Naive thymus-derived CD4-positive, alpha-beta T cell (primary cell): ENCODE measurements at places on chromosomes 11 and 22. TPM values are rescaled to one million over a fixed set of nuclear protein-coding genes. Genes with fewer than 3 reads are reported as not detected.

DNA sequence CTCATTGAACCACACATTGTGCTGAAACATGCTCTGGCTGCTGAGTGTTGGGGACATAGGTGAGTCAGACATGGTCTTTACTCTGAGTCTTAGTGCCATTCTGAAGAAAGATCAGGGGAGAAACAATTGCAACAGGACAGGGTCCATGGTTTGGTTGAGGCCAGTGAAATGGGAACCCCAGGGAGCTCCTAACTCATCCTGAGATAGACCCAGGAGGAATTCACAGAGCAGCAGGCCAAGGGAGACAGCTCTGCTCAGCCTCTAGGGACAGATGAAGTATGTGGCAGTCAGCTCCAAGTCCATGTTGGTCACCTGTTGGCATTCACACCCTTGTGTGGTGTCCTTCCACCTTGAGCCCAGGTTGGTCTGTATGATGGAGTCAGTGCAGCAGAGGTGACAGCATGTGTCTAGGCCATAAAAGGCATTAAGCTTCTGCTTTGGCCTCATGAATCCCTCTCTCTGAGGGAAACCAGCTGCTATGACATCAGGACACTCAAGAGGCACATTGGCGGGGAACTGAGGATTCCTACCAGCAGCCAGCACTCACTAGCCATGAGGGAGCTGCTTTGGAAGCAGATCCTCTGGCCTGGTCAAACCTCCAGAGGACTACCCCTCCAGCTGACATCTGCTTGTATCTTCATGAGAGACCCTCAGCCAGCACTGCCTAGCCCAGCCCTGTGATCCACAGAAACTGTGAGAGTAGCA, 50.3 kb upstream of the MYEOV start:
- DNase-seq: no peak

DNA sequence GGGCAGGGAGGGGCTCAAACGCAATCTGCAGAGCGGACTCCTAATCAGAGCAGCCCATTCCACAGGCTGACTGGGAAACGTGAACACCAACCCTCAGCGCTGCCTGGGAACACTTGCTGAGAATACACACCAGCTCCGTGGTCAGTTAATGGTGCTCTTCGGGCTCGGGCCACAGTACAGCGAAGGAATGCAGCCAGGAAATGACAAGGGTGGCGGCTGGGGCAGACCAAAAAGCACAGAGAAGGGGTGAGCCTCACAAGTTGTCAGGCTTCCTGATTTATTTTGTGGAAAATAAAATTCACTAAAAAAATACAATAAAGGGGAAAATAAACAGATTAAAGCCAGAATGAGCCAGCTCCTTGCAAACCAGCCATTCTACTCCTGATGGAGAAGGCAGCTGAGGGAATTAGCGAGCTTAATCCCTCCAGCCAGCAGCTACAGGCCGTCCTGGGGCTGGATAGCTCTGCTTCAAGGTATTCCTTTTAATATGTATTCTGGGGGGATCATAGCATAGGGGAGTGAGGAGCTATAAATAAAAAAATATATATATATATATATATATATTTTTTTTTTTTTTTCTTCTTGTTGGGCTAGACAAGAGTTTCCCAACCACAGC, 165.5 kb upstream of the NTM start:
- DNase-seq: no peak

- DNase-seq: no peak
Measured at GRCh38 chr11:58742981-58743880, 11.5 kb upstream of the GLYAT start.

DNA sequence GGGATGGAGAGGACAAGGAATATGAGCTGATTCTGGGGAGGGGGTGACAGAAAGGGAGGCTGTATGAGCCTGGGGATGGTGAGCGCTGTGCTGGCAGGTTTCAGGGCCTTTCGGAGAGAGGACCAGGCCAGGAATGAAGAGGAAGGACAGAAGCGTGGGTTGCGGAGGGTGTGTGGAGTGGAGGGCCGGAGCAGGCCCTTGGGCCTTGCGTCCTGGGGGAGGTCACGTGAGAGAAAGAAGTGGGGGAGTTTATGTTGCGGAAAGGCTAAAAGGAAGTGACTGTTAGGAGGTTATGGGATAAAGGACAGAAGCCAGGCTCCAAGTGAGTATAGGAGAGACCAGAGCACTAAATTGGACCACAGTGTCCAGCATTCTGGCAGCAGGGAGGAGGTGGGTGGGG, 17.5 kb downstream of the BCR start:
- no peak for DNase-seq

- no peak for DNase-seq
Measured at GRCh38 chr11:117557361-117557760, 229.7 kb downstream of the CEP164 start.

PIM3 gene
- polyA plus RNA-seq: 21.3 TPM

EHBP1L1 gene
- polyA plus RNA-seq: 14.2 TPM

GRM5 gene
- not detected for polyA plus RNA-seq

CASP5 gene
- polyA plus RNA-seq: not detected
